ENCODE measurements at places on chromosomes 11 and 22. TPM values are rescaled to one million over a fixed set of nuclear protein-coding genes. Genes with fewer than 3 reads are reported as not detected.

Gene NCAPH2
- 36.4 TPM for total RNA-seq

Gene LARGE2
- total RNA-seq = not detected

Gene ENTHD1
- not detected for total RNA-seq

DNA sequence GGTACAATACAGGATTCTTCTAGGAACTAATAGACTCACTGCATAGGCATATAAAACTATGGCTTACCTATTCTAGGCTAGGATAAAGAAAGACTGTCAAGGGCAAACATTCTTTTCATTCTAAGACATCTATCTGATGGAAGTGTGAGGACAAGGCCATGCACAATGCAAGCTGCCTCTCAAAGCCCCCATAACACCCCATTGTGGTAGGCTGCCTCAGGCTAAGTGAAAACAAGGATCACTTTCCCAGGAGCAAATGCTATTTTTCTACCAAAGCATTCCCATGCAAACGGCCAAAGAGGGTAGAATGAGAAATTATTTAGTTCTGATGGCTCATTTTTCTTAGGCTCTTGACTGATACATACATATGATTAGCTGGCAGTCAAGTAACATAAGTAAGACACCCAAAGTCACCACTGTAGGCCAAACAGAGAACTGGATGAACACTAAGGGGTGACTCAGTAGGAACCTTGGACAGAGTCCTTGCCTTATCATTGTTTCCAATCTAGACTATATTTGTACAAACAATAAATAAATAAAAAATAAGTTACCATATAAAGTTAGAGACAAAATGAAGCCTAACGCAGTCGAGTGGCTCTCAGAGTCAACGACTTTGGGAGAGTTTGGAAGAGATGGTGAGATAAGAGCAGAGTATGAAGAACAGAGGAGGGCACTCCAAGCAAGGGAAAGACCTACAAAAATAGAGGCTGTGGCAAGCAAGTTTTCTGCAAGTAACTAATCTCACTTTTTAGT, 303.6 kb downstream of the SBF2 start:
- peak; percentile 37 for DNase-seq
- no peaks in the 10 kb centered on the region for H3K27me3 ChIP-seq
- no peaks in the 10 kb centered on the region for H3K36me3 ChIP-seq
- no peak overlapping the region for H3K27ac ChIP-seq
- H3K4me3 ChIP-seq = no peak overlapping the region

DNA sequence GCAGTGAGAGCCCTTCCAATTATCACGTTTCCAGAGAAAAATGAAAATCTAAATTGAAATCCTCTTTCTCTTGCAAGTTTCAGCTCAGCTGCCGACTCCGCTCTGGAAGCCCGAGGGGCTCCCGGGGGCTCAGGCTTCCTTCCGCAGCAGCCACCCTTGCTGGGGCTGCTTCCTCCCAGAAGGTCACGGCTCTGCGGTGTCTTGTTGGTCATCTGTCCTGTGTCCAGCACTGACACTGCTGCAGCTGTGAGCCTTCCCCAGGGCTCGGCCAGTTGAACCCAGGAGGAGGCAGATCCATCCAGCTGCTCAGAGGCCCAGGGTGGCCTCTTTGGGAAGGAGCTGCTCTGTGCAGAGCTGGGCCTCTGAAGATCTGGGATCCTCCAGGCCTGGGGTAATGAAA, 1337.2 kb downstream of the TBC1D22A start:
- H3K27ac ChIP-seq = no peak overlapping the region
- no peaks in the 10 kb centered on the region for H3K27me3 ChIP-seq
- H3K36me3 ChIP-seq = no peaks in the 10 kb centered on the region
- DNase-seq = no peak
- no peaks in the 10 kb centered on the region for H3K4me1 ChIP-seq
- H3K4me3 ChIP-seq = no peak overlapping the region
